ENCODE measurements at places on chromosomes 5 and 9.
A peak's percentile ranks its signal among the peaks of the same experiment; 100 is the strongest.

DNA sequence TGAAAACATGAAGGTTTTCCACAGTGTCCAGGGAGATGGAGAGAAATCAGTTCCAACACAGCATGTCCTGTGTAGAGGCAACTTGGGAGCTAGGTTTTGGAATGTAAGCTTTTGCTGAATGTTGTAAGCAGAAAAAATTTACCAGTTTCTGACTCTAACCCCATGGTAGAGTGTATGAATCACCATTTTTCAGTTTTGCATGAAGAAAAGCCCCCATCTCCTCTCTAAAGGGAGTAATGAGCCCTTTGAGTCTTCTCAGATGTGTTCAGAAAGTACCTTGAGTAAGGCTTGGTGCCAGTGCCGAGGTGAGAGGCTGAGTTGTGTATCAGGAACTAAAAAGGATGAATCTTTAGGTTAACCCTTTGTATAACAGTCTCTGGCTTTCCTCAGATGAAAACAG is 96.2 kb downstream of the ADRB2 start:
- no peak for DNase-seq

DNA sequence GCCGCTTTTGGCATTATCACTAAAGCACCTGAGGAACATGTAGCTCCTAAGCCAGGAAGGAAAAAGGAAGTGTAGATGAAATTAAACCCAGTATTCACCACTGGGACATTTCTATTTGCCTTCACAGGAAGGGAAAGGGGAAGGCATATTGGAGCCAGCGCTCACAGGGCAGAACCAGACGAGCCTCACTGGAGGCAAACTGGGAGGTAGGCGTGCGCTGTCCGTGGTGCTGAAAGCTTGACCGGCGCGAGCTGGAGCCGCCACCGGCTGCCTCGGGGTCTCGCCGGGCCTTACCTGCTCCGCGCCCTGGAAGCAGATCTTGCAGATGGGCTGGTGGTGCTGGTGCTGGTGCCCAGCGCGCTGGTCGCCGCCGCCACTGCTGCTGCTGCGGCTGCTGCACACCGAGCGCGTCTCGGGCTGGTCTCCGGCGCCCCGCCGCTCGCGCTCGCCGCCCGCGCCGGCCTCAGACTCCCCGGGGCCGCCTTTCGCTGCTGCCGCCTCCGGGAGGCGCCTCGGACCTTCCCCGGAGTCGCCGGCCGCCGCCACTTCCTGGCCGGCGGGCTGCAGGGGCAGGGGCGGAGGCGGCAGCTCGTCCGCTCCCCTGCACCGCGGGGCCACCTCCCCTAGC is 732 bp downstream of the MARCHF11 start:
- peak; percentile 47 for DNase-seq

- DNase-seq, result peak; percentile 90
Observed at GRCh38 chr9:127897193-127897692, 2.2 kb downstream of the ST6GALNAC6 start.

DNA sequence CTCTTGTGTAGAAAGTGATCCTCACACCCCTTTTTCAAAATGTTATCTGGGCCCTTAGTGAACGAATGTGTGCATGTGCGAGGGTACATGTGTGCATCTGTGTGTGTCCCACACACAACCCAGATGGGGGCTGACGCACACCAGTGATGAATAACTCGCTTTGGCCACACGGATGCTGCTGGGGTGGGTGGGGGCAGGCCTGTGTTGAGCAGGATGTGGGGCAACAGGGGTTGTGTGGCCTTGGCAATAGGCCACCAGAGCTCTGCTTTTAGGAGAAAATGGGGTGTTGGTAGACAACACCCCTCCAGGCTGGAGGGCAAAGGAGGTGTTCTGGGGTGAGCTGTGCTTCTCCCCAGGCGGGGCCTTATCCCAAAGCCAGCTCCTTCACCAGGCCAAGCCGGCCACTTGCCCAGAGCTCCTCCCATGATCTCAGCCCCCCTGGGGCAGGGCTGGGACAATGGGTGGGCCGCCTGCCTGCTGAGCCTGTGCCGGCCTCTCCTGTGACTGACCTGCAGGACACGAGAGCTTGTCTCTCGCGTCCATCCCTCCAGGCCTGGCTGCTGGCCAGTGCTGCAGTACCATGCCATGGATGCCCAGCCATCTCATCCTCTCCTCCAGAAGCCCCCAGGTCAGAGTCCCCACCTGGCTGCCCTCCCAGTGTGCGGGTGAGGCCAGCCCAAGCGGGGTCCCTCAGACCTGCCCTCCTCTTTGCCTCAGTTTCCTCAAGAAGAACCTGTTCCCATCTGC is 1.7 kb downstream of the DBN1 start:
- no peak for DNase-seq

DNA sequence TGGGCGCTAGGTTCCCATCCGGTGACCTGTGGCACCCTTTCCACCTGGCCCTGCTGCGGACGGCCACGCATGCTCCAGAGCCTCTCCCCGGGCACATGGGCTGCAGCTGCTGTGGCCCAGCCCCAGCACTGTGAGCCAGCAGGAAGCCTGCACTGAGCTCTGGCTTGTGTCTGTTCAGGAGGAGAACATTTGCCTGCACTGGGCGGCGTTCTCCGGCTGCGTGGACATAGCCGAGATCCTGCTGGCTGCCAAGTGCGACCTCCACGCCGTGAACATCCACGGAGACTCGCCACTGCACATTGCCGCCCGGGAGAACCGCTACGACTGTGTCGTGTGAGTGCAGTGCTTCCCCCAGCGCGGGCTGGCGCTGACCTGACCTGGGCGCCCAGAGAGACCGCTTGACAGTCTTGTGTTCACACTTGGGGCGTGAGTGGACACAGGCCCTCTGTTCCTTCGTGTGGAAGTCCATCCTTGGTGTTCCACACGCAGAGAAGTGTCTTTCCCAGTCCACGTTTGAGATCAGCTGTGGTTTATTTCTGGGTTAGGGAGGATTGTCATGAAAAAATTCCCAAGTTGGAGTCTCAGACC is 66.2 kb upstream of the CACNA1B start:
- DNase-seq, result no peak

- DNase-seq, result no peak
Observed at GRCh38 chr5:135709208-135709575, 125.3 kb upstream of the SLC25A48 start.

GRCh38 chr9:15231788-15232635 is 75.0 kb downstream of the TTC39B start:
- no peak for DNase-seq

- no peak for DNase-seq
Observed at GRCh38 chr9:88278036-88278435, 110.2 kb upstream of the SPIN1 start.

DNA sequence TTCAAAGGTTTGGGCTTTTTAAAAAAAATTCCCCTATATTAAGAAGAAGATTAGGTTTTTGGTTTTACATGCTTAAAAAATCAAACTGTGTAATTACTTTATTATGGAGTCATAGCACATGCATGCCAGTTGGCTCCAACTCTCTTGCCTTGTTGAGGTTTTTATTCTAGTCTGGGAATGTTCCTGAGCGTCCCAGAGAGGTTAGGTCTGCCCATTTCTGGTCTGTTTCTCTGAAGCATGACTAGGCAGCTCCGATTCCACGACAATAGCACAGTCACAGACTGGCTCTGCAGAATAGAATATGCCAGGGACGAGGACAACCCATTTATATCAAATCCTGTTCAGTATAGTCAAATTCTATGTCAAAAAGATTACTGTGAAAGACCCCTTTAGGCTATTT is 217.0 kb downstream of the PCSK5 start:
- no peak for DNase-seq

DNA sequence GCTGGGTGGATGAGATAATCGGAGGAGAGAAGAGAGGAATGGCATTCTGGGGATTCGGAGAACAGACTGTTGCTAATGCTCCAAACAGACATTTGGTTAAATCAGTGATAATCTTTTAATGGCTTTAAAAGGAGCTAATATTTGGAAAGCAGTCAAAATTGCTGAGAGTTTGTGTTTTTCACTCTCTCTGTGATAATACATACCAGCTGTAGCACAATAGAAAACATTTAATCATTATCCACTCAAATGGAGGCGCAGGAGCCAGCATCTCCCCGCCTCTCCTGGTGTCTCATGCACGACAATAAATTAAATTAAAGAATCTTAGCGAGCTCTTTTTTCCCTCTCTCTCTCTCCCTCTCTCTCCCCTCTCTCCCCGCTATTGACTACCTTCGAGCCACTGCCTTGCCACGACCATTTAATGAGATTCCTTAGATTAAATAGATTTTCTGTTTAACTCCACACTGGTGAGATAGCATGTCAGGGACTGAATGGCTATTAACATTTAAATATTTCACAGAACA is 268.6 kb upstream of the MVB12B start:
- DNase-seq, result no peak

DNA sequence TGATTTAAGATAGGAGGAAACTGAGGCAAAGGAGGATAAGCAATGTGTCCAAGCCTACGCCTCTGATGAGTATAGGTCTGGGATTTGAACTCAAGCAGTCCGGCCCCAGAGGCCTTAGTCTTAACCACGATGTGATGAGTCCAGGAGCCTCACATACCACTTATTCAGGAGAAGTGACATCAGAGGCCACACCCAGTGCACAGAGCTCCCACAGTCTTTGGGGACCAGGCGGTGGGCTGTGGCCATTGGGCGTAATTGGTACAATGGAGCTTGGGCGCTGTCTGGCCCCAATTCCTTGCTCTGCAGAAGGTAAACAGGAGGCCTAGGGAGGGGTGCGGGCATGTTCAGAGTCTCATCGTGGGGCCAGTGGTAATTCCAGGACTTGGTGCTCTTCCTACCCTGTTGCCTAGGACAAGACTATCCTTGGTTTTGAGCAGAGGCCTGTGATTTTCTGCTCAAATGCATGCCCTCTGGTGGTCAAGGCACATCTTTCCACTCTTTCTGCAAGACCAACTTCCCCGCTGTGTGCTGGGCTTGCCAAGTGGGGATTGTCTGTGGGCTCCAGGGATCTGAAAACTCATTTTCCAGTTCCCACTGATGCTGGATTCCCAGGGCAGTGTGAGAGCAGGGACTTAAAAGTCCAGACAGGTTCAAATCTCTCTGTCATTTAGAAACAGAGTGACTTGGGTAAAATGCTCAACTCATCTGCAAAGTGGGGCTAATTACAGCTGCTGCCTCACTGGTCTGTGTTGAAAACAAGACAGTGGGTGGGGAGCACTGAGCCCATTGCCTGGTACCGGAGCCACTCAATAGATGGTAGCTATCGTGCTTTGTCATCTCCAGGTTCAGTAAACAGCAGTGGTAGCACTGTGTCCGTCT is 15.8 kb downstream of the NDST1 start:
- peak; percentile 63 for DNase-seq

- no peak for DNase-seq
Observed at GRCh38 chr5:58378613-58379390, 81.1 kb downstream of the PLK2 start.

- DNase-seq, result no peak
Observed at GRCh38 chr9:134419684-134420076, 93.4 kb downstream of the RXRA start.

GRCh38 chr9:374736-375135 is 160.1 kb downstream of the DOCK8 start:
- no peak for DNase-seq
